ENCODE measurements at places on chromosomes 2 and 18.

DNA sequence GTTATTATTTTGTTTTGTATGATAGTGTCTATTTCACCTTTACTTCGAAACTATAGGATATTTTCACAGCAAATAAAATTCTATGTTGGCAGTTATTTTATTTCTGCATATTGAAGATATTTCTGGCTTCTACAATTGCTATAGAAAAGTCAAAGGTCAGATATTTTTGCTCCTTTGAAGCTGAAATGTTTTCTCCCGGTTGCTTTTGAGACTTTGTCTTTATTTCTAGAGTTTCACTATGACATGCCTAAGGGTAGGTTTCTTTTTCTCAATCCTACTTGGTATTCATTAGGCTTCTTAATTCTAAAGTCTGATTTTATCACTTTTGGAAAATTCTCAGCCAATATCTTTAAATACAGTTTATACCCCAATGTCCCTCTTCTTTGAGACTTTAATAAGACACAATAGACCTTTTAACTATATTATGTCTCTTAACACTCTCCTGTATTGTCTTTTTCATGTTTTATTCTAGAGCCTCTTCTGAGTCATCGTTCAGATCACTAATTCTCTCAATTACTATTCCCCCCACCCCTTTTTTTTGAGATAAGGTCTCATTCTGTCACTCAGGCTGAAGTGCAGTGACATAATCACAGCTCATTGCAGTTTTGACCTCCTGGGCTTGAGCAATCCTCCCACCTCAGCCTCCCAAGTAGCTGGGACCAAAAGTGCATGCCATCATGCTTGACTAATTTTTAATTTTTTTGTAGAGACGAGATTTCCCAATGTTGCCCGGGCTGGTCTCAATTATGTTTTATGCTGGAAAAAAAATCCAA, 50.5 kb downstream of the USP37 start:
- no peak for DNase-seq

DNA sequence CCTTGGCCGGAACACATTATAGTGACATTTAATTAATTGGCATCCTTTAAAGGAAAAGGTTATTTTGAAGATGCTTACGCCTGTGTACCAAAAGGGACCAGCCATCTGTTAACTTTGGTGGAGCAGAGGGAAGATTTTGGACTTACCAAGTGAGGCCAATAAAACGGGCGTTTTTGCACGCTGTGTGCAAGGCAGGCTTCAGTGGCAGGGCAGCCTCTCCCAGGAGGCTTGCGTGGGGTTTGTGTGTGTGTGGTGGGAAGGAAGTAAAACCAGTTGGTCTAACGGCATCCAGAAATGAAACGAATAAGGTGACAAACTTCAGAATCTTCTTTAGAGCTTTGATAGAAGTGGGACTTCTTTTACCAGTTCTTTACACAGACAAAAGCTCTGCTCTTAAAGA, 191.7 kb downstream of the PRKCE start:
- DNase-seq, result no peak

GRCh38 chr2:60708630-60709320, 47.3 kb upstream of the PAPOLG start:
- no peak for DNase-seq

GRCh38 chr2:119426801-119427395, 4.8 kb upstream of the TMEM37 start:
- no peak for DNase-seq
